ENCODE measurements at places on chromosomes 4 and X.
A peak's percentile ranks its signal among the peaks of the same experiment; 100 is the strongest.

DNA sequence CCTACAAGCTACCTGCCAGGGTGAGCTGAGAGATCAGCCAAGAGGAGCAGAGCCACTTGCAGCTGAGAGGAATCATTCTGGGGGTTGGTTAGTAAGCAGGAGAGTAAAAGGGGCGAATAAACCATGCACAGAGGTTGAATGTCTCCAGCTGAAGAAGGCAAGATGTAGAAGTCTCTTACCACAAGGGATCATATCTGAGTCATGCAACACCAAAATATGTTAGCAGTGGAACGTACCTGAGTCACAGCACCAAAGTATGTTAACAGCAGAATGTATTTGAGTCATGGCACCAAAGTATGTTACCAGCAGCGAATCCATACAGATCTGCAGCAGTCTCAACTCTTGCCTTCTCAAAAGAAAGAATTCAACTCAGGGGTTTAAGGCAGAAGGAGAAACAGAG, 29.9 kb downstream of the C4orf51 start:
- peak; percentile 87 for DNase-seq

GRCh38 chr4:119286377-119287002, 35.4 kb downstream of the FABP2 start:
- DNase-seq, result peak; percentile 31

DNA sequence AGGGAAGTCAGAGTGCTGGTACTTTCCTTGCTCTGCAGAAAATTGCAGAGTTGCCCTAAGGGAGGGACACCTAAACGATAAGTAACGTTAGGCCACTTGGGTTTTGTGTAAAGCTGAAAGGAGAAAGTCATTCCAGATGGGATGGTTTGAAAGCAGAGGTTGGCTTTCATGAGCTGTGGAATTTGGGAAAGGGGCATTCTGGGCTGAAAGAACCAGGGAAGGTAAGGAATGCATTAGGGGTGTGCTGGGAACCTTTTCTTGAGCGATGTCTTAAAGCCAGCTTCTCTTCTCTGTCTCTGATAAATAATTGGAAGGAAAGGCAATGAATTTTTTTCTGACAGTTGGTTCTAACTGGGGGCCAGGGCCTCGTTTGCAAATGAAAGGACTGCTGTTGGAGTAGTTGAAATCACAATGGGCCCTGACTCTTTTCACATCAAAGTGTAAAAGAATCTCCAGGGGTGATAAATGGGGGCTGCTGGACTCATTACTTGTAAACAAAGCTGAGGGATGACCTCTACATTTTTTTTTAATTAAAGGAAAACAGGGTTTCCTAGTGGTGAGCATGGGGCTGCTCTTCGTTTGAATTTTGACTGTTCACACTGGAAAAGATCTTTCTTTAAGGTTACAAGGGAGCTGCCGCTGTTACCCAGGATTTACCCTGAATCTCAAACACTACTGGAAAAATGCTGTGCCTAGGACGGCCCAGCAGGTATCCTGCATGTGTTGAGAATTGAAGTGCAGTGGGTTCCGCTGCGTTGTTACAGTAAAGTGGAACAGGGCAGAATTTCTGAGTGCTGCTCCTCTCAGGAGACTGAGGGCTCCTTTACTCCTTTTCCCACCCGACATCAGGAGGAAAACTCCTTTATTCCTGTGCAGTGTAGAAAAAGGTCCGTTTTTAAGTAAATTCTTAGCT, 25.0 kb downstream of the AFF1 start:
- no peak for DNase-seq

GRCh38 chr4:184156163-184156920, 61.3 kb downstream of the ENPP6 start:
- no peak for DNase-seq

- DNase-seq, result peak; percentile 26
These were observed 11.8 kb downstream of the COMMD8 start for GRCh38 chr4:47451657-47452056.

DNA sequence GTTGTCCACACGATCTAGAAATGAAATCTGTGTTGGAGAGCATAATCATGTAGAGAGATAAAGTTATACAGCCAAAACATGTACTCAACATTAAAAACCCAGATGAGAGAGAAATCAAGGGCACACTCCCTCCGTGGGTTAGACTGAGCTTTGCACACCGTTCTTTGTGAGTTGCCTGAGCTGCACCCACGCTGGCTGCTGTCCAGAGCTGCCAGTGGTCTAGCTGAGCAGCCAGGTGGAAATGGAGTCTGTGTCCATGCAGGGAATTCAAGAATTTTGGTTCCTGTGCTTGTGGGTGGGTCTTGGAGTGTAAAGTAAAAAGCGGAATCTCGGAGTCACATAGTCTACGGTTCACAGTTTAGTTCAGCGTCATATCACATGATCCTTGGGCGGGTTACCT, 84.6 kb downstream of the GPR143 start:
- no peak for DNase-seq

DNA sequence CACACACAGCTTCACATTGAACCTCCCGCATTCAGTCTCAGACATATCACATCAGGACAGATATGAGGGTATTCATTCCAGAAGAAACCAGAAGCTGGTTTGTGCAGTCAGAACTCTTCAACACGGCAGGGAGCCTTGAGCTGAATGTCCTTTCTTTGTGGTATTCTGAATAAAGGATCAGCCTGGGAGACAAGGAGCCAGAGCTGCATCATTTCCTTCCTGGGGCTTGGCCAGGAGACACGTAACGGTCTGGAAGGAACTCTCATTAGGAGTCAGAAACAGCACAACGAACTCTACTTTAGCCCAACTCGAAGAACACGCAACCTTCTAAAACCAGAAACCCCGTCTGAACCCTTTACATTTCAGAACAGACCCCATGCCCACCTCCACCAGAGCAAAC, 46.4 kb downstream of the KDR start:
- DNase-seq, result peak; percentile 87

- DNase-seq, result no peak
These were observed 24.6 kb downstream of the VSIG4 start for GRCh38 chrX:66015152-66015831.

GRCh38 chr4:172692701-172693100, 475.9 kb upstream of the GALNT7 start:
- DNase-seq, result no peak

DNA sequence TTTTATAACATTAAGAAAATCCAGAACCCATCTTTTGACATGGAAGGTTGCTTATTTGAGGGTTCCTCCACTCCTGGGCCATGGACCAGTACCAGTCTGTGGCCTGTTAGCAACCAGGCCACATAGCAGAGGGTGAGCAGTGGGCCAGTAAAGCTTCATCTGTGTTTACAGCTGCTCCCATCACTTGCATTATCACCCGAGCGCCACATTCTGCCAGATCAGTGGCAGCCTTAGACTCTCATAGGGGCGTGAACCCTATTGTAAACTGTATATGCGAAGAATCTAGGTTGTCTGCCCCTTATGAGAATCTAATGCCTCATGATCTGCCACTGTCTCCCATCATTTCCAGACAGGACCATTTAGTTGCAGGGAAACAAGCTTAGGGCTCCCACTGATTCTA, 58.6 kb downstream of the NDST4 start:
- no peak for DNase-seq

DNA sequence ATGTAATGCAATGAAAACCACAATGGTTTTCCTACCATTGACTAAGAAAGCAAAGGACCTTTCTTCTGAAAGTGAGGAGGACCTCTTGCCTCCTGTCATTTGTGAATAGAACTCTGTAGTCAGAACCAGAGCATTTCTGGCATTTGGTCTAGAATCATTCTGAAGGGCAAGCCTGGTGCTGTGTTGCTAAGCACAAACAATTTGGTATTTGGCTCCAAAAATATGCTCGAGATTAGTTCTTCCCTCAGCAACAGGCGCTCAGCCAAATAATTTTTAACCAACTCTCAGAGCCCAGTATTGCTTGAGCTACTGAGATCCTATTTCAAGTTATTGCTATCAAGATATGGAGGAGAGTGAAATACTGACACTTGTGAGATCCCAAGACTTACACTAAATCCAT, 71.0 kb downstream of the SNCA start:
- peak; percentile 67 for DNase-seq

GRCh38 chr4:73432169-73433000, 3.6 kb upstream of the AFP start:
- DNase-seq, result no peak

DNA sequence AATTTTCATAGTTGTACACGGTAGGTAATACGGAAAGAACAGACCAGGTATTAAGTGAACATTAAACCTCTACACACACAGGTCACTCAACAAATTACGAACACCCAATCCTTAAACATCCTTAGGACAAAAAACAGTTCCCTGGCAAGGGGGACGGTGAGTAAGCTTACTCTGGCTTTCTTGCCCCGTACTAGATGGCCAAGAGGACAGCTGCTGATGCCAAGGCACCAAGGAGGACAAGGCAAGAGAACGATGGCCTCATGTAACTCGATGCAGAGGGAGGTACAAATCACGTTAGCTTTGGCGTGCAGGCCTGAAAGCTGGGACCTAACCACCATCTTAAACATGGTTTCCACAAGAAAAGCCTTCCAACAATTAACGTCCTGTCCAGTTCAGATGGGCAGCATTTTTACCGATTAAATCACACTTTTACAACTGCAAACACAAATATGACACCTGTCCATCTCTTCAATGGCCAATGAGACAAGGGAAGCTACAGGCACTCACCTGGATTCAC, 23.7 kb downstream of the FAT1 start:
- DNase-seq, result no peak

GRCh38 chr4:931194-931959, 739 bp downstream of the GAK start:
- peak; percentile 64 for DNase-seq

DNA sequence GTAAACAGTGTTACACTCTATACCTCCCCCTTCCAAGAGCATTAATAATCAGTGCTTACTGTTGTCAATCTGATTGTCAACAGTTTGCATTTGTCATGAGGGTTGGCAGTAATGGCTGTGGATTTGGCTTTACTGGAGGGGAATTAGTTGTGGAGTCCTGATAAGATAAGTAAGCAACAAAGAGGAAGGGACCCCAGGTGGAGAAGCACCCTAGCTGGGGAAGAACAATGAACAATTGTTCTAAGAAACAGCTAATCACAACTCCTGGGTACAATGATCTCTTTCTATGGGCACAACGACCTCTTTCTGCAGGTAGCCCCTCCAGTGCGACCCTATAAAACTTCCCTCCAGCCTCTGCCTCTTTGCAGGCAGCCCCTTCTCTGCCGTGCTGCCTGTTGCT, 53.2 kb upstream of the CDKN2AIP start:
- DNase-seq, result no peak

DNA sequence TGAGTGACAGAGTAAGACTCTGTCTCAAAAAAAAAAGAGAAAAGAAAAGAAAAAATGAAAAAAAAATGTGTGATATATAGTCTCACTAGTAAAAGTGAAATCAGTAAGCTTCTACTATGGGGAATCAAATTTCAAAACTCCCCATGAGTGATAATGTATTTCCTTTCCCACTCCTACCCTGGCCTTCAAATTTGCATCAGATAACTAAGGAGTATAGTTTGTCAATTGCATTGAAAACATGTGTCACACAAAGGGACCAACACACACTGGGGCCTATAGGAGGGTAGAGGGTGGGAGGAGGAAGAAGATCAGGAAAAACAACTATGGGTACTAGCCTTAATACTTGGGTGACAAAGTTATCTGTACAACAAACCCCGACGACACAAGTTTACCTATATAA, 118.4 kb downstream of the TSPAN7 start:
- DNase-seq, result no peak

GRCh38 chrX:155966876-155967275, 30.6 kb upstream of the IL9R start:
- no peak for DNase-seq

DNA sequence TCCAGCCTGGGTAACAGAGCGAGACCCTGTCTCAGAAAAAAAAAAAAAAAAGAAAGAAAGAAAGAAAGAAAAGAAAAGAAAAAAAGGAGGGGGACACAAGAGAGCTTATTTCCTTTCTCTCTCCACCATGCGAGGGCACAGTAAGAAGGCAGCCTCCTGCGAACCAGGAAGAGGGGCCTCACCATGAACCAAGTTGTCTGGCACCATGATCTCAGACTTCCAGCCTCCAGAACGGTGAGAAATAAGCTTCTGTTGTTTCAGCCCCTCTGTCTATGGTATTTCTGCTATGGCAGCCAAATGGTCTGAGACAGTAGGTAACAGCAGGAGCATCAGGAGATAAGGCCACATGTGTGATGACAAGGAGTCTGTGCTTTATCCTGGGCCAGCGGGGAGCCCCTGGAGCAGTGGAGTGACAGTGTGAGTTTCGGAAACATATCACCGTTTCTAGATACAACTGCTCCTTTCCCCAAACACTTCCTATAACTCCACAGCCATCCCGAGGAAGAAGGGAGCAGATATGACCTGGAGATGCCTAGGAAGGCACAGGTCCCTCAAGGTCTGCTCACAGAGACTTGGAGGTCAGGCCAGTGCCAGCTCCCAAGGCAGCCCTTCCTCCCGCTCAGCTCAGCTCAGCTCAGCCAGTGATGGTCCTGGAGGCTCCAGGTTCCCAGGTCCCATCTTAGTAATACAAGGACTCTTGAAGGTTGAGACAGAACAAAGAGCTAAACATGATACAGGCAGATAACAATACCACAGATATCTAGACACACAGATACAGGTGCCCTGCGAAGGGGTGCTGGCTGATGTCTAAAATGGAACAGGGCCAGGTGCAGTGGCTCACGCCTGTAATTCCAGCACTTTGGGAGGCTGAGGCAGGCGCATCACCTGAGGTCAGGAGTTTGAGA, 17.7 kb downstream of the JAKMIP1 start:
- no peak for DNase-seq

DNA sequence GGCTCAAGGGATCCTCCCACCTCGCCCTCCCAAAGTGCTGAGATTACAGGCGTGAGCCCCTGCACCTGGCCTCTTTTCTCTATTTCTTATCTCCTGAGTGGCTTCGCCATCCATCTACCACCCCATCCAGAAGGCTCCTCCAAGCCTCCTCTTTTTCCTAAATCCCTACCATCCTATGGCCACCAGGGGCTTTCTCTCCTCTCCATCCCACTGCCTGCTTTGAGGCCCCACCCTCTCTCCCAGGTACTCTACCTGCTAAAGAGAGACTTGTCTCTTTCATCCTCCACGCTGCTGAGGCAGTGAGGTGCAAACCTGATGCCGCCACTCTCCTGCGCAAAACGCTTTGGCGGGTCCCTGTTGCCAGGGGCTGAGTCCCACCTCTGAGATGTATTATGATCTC, 7.0 kb downstream of the RS1 start:
- no peak for DNase-seq

- peak; percentile 18 for DNase-seq
These were observed 50.6 kb upstream of the ANKRD17 start for GRCh38 chr4:73309211-73309610.

DNA sequence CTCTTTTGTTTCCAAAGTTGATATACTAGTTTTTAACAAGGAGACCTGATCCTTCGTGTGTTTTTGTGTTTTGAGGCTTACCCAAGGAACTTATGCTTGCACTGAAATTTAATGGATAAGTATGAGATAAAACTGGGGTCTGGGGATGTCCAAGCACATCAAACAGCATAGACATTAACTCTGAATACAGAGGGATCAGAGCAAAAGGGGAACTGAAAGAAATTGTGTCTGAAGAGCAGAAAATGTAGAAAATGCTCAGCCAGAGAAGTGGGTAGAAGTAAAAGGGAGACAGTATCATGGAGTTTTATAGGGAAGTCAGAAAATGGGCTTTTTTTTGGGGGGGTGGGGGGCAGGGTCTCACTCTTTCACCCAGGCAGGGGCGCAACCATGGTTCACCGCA, 695.4 kb downstream of the ARAP2 start:
- DNase-seq, result no peak

GRCh38 chr4:150816491-150816890, 198.6 kb downstream of the LRBA start:
- no peak for DNase-seq

GRCh38 chrX:79268788-79269187, 98.3 kb downstream of the ITM2A start:
- no peak for DNase-seq

- no peak for DNase-seq
These were observed 91.7 kb downstream of the BLTP1 start for GRCh38 chr4:122243785-122244184.

- peak; percentile 14 for DNase-seq
These were observed 81.0 kb downstream of the ADGRA3 start for GRCh38 chr4:22434895-22435294.

Data from AG08395 (cell line).